ENCODE measurements at places on chromosomes 3 and 15.

DNA sequence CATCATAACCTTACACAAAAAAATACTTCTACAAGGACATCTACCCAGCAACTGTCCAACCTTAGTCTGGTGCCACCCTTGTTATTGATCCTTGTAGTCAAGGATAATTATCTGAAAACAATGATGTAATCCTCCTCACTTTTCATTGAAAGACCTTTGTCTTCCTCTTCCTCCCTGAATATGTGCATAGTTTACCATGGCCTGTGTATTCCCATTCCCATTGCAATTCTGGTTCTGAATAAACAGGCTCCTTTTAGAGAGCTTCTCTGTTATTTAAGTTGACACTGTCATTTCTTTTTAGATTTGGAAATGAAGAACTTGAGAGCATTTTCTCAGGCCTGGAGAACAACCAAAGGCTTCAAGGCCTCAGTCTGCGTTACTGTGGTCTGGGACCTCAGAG is 53.3 kb upstream of the RNF7 start:
- DNase-seq = no peak

- DNase-seq = no peak
These were observed 17.4 kb upstream of the COL8A1 start for GRCh38 chr3:99620976-99621375.

- DNase-seq = no peak
These were observed 724.7 kb upstream of the ZNF385D start for GRCh38 chr3:22475665-22476240.

DNA sequence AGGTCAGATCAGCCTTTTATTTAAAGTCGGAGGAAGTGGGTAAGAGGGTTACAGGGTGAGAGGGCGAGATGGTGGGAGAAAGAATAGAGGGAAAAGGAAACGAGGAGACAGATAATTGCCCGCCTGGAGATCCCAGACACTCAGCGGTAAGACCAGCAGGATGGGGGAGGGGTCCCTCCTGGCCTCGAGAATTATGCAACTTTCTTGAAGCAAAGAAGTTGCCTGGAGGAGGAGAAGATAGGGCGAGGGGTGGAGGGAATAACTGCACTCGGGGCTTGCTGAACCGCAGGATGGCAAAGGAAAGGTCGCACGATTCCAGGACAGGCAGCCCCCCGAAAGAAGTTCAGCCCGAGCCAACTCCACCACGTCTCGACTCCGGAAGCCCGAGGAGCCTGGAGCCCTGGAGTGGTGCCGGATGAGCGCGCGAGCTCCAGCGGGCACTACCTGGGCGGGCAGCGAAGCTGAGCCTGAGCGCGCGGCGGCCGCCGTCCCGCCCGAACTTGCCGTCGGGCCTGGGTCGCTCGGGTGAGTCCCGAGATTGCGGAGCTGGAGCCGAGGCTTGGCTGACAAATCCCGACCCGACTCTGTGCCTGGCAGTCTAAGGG is 402 bp downstream of the WWTR1 start:
- peak; percentile 17 for DNase-seq

GRCh38 chr3:38149708-38150107 is 11.2 kb downstream of the MYD88 start:
- DNase-seq = peak; percentile 9

DNA sequence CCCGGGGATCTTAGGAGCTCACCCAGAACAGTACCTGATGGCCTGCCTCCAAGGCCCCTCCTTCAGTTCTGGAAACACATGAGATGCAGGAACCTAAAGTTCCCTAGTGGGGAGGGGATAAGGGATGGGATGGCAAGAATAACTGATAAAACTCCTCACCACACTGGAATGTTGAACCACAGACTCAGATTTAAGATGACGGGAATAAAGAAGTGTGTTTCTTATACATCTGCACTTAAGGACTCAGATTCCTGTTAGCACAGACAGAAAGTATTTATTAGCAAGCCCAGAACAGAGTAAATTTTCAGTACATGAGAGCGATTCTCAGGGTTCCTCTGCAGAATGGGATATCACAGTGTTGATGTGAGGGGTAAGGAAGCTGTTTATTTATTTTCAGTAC is 245.2 kb downstream of the TLE3 start:
- DNase-seq = no peak

GRCh38 chr3:149589332-149589731 is 68.5 kb downstream of the WWTR1 start:
- no peak for DNase-seq

GRCh38 chr3:185188816-185189215 is 36.0 kb upstream of the C3orf70 start:
- DNase-seq = no peak

DNA sequence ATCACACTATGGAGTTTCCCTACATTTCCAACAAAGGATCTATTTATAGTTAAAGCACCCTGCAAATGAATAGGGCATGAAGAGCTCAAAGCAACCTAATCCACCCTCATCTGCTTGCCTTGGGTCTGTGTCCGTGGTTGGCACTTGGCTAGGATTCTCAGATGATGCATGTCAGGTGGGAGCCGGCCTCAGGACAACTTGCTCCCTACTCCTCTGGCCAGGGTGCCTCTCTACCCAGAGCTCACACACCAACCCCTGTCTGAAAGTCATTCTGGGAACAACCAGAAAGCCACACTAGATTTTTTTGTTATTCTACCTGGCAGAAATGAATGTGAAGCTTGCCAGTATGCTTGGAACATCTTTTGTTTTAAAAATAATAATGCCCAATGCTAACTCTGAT is 13.2 kb downstream of the ARHGEF3 start:
- DNase-seq = no peak

DNA sequence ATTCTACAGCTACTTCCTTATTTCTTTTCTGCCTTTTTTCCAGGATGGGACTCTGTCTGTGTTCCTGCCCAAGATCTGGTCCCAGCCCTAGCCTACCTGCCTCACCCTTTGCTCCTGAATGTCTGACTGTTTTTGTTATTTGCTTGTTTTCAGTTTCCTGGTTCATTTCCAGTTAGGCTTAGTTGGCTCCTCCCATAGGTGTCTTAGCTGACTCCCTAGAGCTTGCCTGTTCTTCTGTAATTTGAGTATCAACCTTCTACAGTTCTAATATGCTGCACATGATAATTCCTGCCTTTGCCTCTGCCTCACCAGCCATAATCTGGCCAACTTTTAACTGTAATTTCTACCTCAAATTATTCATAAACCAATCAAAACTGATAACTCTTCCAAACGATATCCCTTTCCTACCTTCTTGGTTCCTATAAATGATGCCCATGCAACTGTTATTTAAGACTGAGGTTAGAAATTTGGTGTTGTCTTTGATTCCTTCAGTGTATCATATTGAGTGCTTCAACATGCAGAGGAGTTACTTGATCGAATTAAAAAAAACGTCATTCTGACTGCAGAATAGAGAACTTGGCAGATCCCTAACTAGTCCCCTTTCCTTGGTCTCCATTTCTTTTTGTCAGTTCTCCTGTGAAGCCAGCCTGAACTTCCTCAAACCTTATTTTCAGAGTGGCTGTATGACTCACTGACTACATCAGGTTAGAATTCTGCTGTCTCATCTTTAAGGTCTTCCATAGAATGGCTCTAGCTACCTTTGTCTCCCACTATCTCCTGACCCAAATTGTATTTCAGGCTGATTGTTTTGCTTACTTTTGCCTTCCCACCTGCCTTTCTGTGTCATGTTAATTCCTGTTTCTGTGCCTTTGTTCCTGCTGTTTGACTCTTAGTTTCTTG is 8.4 kb downstream of the GOLM2 start:
- DNase-seq = no peak

DNA sequence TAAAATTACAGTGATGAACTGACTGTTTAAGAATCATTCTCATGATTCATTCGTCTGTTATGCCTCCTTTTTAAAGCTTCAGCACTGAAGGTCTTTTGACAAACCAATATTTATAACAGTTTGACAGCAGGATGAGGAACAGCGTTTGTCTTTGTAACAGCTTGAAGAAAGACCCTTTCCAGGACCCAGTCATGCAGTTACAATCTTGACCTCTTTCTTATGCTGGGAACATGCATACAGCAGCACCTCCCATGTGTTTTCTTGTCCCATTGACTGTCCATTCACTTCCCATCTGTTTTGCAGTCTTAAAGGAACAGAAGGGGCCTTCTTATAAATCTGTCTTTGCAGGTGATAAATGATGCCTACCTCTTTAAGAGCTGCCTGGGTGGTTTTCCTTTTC is 87.2 kb downstream of the OPA1 start:
- no peak for DNase-seq

GRCh38 chr3:138019281-138020069 is 9.5 kb downstream of the CLDN18 start:
- no peak for DNase-seq

DNA sequence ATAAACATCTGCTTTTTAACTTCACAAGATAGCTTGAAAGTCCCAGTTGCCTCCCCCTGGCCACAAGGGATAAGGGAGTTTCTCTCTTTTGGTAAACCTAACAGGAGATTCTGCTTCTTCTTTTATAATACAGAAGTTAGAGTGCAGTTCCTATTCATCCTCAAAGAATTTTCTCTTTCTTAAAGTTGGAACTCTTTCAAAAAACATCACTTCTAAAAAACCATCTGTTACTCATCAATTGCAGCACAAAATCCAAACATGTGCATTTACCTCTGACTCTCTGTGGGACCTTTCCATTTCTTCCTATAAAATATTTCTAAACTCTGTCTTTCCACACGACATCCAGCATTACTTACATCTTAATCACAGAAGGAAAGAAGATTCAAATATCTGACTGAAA is 5.1 kb downstream of the DPH6 start:
- no peak for DNase-seq

GRCh38 chr3:27221264-27221932 is 147.8 kb downstream of the NEK10 start:
- no peak for DNase-seq

DNA sequence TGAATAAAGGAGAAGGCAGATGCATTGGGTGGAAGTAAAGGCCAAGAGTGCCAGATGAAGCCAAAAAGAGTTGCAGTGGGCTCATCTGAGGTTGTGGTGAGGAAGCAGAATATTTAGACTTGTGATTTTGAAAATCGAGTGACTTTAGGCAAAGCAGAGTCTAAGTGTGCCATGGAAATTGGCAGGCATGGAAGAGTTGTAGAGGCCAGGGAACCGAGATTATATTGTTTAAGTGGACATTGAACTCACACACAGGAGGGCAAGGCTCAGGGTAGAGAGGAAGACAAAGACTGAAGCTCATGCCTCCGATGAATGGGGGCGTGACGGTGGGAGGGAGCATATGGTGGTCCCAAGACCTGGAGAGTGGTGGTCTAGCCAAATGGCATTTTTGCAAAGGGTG is 347.5 kb downstream of the EPHB1 start:
- DNase-seq = no peak

All from stimulated activated CD4-positive, alpha-beta T cell treated with anti-CD3 and anti-CD28 coated beads, Interleukin-2, amount 100 ng/mL, for 24 hours (primary cell).